ENCODE measurements at places on chromosomes 3 and 15.

GRCh38 chr3:42663581-42664437, 10.3 kb downstream of the ZBTB47 start:
- no peak for DNase-seq

GRCh38 chr15:65337436-65338070, 33.1 kb downstream of the RNU5B-1 start:
- no peak for DNase-seq

- no peak for DNase-seq
These were observed 84.4 kb downstream of the BTD start for GRCh38 chr3:15685927-15686326.

GRCh38 chr3:195397524-195397923, 45.3 kb downstream of the ACAP2 start:
- no peak for DNase-seq

DNA sequence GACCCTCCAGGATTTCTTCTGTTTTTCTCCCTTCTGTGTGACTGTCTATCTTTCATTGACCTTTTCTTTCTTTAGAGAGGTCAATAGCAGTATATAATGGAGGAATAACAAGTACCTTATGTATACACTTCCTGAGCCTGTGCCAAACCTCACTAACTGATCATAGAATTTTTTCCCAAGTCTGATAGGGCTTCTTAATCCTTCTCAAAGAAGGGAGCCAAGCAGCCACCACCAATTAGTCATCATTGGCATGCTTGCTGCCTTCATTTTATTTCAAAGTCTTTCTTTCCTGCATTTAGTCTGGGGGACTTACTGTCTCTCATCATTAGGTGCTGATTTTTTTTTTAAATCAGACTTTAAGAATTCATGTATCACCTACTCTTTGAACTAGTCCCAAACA, 327.0 kb downstream of the FEZF2 start:
- DNase-seq, result no peak

DNA sequence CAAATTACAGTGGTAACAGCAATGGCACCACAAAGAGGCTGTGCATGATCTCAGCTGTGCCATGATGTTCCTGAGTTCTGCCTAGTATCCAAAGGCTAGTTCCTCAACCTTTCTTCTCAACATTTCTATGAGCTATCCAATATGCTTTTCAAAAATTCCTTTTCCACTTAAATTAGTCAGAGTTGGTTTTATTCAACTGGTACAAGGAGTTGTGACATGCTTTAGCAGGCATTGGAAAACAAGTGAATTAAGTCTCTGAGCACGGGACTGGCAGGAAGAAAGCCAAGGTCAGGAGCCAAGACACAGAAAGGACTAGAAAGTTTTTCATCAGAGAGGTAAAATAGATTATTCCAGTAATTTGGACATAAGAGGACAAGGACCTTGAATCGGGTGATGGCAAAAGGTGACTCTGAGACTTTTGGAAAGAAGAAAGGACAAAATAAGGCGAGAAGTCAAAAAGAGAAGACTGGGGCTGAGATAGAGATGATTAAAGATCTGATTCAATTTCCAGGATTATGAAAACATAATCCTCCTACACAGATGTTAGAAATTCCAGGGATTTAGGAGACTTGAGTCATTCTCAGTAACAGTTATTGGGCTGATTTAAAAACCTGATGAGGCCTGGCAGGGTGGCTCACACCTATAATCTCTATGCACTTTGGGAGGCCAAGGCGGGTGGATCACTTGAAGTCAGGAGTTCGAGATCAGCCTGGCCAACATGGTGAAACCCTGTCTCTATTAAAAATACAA, 36.1 kb downstream of the PBRM1 start:
- DNase-seq, result no peak

- DNase-seq, result no peak
These were observed 552 bp upstream of the XYLB start for GRCh38 chr3:38345879-38346586.

GRCh38 chr3:136661282-136661681, 90.9 kb downstream of the STAG1 start:
- DNase-seq, result no peak

DNA sequence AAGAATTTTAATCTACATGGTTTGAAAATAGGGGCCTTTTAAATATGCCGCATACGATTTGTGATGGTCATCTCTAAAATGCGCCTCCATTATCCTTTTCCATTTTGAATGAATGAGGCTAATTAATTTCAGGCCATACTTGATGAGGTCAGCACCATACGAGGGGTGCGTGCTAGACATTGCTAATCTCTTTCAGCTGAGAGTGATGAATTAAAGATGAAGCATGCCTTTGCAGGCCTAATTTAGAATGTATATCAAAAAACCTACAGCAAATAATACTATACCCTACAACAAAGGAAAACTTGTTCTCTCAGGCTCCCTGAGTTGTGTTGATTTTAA, 18.6 kb upstream of the NR2F2 start:
- no peak for DNase-seq

DNA sequence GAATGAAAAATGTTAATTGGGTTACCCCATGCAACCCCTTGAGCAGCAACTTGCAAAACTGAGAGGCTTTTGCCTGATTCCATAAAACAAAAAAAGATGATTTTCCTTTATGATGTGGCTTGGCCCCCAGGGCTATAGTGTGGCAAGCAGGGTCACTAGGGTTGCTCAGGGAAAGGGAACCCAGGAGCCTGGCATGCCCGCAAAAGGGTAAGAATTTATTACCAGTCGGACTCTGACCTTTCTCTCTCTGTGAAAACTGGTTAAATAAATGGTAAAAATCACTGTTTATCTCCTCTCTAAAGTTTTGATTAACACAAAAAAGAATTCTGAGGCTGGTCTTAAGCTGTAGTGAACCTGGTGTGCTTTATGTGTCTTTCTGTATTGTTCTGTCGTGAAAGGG, 37.7 kb upstream of the SEC61A1 start:
- no peak for DNase-seq

GRCh38 chr3:118512301-118512700, 522.3 kb downstream of the IGSF11 start:
- no peak for DNase-seq

DNA sequence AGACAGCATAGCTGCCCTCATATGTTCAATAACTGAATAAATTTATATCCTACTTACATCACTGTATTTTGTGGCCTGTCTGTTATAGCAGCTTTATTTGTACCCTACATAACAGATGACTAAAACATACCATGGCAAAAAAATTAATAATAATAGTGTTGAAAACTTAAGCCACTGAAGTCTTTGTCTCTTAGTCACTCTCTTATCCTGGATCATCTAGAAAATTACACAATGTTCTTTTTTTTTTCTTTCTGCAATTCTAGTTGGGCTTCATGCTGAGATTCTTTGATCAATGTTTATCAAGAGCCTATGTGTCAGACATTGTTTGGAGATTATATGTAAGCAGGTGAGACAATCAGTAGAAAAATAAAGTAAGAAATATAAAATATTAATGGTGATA, 519.3 kb upstream of the ARPP21 start:
- DNase-seq, result no peak

DNA sequence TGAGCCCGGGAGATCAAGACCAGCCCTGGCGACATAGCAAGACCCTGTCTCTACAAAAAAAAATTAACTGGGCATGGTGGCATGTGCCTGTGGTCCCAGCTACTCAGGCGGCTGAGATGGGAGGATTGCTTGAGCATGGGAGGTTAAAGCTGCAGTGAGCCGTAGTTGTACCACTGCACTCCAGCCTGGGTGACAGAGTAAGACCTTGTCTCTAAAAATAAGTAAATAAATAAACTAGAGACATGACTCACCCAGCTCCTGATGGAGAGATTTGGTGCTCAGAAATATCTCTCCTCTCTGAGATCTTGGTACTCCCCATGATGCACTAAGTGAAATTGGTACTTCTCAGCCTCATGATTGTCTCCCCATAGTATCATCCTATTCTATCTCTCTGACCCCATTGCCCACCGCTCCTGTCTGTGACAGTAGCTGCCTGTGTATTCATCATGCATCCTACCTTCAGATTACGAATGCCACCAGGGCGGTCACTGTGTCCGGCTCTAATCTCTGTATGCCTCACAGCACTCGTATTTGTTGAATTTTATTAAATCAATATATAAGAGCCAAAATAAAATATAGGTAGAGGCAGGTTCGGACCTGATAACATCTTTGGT, 50.9 kb downstream of the ABHD2 start:
- no peak for DNase-seq

DNA sequence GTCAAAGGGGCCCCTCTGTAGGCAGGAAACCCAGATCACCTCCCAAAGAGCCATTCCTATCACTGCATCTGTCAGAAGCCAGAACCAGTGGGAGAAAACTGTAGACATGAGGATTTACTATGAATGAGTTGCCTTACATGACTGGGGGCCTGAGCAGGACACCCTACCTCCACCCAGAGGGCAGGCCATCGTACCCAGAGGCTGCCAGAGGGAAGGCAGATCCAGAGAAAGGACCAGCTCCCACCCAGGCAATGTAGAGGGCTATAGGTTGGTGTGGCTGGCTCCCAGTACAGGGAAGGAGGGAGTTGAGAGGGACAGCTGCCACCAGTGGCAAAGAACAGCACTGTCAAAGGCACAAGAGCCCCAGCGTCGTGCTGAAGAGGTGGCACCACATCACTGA, 233.2 kb downstream of the OCA2 start:
- DNase-seq, result no peak

GRCh38 chr3:34260271-34261000, 462.0 kb downstream of the PDCD6IP start:
- peak; percentile 31 for DNase-seq

GRCh38 chr3:66418475-66418931, 82.3 kb downstream of the LRIG1 start:
- DNase-seq, result no peak

GRCh38 chr3:123688241-123688747, 103.4 kb upstream of the HACD2 start:
- DNase-seq, result no peak
